GM20000 (cell line): ENCODE measurements at places on chromosomes 13 and 19.

DNA sequence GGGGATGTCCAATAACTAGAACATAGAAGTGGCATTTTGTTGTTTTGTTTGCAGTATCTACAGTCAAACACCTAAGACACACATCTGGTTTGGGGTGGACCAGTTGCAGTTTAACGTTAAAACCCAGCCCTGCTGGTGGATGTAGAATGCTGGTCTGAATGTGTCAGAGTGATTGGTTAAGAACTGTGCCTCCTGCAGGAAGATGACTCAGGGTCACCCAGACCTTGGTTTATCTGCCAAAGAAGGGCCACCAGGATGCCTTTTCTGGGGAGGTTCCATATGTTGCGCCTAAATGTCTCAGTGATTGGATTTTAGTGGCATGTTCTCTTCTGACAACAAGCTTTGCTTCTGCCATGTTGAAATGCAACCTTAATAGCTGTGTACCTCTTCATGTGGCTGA, 23.1 kb downstream of the ZNF536 start:
- no peak for DNase-seq

DNA sequence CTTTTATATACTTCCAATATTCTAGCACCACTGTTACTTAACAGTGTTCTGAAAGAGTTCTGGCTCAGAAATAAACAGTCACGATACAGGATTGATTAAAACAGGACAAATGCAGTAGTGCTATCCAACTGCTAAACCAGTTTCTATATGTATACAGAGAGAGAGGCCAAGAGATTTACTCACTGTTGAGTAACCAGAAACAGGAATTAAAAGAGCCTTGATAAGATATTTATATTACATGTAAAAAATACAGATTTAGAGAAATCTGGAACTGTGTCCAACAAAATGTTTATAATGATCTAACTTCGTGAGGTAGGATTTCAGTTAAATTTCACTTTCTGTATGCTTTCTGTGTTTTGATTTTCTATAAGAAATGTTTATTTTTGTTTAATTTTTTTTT, 116.6 kb downstream of the CDK8 start:
- DNase-seq: no peak

DNA sequence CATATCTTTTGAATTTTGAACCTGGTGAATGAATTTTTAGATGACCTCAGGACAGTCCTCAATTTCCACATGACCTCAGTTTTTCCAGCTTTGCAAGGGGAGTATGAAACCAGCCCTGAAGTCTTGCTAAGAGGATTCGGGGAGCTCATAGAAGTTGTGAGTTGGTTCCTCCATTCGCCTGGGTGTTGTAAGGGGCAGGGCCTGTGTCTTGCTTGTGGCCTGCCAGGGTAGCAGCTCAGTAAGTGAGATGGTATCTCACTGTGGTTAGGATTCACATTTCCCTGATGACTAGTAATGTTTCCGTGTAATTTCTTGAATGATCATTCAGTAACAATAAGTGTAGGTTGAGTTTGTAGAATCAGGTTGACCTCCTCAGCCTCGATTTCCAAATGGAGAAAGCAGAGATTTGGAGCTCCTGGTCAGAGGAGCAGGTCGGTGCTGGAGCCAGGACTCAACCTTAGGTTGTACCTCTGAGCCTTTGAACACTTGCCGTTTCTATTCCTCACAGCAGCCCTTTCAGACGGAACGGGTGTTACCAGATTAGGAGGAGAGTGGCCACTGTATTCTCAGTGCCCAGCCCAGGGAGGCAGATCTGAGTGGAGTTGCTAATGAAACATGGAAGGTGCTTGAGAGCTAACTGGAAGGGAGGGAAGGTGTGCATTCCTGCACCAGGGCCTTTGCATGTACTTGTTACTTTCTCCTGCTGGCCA, 14.6 kb downstream of the NACC1 start:
- no peak for DNase-seq

DNA sequence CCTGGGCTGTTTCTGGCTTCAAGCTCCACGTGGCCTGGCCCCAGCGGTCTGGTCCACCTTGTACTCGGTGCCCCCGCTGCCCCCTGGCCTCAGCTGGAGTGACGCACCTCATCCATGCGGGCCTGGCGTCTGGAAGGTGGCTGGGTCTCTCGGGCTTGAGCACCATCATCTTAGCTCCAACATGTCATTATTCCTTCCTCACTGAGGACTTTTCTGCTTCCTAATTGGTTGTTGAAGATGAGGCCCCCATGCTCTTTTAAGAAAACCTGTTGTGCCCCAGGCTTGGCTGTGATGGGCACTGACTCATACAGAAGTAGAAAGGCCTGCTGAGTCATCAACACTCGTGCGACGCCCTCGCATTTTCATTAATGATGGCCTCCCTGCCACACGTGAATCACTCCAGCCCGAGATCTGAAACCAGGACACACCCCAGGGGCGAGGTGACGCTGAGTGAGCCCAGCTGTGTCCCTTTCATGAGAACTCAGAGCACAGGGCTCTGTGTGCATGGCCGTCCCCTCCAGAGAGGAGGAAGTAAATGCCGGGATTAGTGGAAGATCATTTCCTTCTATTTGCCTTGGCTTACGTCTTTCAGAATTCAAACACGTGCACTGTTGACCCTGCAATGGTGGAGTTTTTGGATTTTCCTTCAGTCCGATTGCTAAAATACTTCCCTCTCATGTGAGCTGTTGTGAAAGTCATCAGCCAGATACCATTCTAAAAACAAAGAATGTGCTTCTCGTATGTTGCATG, 14.0 kb upstream of the GJA3 start:
- DNase-seq: peak; percentile 71

GRCh38 chr13:44833139-44833538, 156.1 kb downstream of the NUFIP1 start:
- DNase-seq: no peak

DNA sequence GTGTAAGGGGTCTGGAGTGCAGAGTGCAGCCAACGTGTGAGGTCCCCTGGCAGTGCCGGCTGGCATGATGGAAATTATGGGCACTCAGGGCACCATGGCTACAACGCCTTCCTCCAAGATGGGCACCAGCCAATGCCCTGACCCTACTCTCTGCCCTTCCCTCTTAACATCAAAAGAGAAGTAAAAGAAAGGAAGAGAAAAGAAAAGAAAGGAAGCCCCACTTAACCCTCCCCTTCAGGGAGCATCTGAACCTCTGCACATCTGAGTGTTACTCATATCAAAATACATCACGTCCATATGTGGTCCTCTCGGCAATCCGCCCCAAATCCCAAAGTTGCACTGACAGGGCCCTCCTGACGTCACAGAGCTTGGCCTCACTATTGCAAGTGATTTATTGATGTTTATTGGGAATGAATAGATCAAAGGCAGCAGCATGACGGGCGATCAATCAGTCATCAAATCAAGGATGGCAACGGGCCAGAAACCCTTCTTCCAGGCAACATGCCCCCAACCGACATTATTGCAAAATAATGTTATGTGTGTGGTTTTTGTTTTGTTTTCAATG, 1.3 kb downstream of the TSHZ3 start:
- DNase-seq: no peak
